Stimulated activated CD8-positive, alpha-beta memory T cell treated with anti-CD3 and anti-CD28 coated beads, Interleukin-4, amount 100 ng/mL, for 4 hours (primary cell): ENCODE measurements at places on chromosomes 6 and 20.

DNA sequence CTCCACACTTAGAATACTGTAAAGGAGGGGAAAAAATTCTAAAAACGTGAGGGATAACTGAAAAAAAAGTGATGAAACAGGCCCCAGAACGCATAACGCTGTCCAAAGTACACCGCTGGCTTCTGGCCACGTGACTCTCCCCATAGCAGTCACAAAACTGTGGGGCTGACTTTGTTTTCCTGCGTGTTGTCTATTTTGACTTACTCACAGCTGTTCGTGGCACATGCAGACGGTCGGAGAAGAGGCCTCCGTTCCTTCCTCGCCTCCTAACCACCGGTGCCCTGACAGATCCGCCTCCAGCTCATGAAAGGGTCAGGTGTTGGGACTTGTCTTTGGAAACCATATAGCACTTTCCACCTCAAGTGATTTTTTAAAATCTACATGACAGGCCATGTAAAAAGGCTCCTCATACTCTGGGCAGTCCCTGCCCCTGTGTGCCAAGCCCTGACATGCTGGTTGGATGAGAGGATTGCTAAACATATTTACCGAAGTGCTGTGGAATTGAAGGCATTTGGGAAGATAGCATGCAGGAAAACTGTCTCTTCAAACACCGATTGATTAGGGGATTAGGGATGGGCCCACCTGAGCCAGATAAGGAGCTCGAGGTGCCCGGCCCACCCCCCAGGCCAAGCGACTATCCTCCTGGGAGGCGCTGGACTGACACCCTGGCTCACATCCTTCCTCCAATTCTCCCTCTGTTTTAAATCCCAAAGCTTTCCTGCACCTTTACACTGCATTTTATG, 54.8 kb downstream of the DACT2 start:
- DNase-seq = no peak

DNA sequence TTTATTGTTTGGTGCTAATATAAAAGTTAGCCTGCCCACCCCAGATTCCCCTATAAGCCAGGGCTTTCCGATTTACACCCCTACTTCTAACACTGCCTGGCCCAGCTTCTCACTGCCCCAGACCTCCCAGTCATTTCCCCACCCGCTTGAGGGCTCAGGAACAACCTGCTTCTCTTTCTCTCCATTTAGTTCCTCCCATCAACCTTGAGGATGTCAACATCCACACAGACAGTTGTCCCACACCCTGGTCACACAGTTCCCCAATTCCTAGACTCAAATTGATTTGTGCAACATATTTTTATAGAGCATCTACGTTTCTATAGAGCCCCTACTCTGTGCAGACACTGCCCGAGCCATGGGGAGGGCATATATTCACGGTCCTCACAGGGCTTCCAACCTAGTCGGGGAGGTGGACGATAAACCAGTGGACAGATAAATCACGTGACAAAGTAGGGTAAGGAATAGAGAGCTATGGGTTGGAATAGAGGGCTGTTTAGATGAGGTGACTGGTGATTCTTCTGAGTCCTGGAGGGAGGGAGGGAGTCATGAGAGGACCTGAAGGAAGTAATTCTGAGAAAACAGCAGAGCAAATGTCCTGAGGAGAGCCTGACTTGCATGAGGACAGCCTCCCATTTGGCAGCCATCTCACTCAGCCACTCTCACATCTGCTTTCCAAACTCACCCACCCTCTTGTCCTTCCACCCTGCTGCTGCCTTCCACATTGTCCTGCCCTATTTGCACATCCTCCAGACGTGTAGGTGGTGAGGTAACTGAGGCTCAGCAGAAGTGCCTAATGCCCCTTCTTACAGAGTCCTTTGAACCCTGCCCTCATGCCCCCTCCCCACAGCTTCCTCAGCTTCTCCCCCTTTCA, 6.3 kb downstream of the GABRR2 start:
- DNase-seq = no peak

DNA sequence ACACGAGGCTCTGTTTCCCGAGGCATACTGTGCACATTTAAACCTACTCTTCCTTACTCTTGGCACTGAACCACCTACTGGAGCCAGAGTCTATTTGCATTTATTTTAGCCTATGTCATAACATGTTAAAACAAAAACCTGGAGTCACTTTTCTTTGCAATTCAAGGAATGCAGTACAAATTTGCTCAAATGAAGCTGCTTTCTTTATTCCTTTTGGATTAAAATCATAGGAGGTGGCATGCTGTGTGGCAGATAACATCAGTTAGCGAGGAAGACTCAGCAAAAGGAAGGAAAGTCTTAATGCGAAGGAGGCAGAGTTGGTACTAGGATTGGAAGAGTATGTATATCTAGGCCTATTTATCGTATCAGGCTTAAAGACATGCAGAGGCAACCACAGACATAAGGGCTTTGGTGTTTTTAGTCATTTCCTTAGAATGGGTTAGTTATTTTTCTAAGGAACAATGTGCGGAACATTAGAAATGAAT, 92.9 kb downstream of the SAMD3 start:
- DNase-seq = no peak

DNA sequence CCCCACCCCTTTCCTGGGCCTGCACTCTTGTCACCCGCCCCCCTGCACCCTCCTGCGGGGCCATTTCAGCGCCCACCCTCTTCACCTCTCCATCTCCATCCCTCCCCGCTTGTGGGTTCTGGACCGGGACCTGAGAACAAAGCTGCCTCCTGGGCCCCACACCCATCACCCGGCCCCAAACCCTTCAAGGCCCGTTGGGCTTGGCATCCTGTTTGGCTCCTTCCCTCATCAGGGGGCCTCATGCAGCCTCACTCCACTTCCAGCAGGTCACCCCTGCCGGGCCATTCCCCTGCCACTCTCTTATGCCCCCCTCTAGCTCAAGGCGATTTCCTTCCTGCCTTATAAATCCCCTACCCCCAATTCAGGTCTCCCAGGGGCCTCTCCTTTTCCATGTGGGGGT, 67.4 kb downstream of the SRC start:
- no peak for DNase-seq

DNA sequence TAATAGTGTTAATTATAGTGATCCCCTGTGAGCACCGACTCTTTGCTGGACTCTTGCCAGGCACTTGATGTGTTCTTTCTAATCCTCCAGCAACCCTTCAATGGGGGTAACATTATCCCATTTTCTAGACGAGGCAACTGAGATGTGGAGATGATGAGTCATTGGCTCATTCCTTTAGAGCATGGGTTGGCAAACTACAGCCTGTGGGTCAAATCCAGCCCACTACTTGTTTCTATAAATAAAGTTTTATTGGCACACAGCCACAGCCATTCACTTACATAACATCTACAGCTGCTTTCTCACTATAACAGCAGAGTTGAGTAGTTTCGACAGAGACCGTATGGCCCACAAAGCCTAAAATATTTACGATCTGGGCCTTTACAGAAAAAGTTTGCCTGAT, 249.5 kb upstream of the KCNG1 start:
- no peak for DNase-seq

- DNase-seq = no peak
Measured at GRCh38 chr6:152746172-152746553, 4.4 kb upstream of the VIP start.

DNA sequence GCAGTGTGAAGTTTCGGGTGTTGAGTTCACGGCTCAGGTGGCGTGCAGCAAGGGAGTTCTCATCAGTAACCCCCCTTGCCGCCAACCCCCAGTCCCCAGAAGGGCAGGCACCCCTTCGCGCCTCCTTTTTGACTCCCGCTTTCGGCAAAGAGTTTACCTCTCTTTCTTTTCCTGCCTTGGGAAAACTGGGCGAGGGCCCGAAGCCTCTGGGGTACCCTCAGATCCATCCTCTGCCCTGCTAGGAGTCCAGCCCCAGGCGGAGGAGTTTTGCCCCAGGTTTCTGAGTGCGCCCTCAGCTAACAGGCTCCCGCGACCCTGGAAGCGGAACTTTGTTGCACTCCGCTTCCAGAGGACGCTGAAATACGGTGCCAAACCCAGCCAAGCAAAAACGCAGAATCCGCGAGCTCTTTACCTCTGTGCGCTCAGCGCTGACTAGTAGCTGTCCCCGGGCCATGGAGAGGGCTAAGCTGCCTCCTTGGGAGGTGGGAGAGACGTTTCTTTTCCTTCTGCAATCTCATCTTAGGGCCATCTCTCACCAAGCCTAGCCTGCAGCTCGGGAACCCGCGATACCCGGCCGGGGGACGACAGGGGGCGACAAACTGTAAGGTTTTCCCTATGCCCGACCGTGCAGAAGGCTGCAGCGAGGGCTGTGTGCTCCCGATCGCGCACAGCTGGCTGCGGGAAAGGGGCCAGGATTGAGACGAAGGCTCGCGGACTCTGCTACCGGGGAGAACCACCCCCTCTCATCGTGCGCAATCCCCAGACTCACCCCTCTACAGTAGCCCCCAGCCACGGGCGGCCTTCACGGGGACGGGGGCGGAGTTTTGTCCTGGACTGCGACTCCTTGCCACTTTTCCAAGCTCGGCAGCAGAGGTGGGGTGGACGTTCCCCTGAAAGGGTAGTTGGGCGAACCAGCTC, 2.7 kb upstream of the PAX1 start:
- DNase-seq = no peak

DNA sequence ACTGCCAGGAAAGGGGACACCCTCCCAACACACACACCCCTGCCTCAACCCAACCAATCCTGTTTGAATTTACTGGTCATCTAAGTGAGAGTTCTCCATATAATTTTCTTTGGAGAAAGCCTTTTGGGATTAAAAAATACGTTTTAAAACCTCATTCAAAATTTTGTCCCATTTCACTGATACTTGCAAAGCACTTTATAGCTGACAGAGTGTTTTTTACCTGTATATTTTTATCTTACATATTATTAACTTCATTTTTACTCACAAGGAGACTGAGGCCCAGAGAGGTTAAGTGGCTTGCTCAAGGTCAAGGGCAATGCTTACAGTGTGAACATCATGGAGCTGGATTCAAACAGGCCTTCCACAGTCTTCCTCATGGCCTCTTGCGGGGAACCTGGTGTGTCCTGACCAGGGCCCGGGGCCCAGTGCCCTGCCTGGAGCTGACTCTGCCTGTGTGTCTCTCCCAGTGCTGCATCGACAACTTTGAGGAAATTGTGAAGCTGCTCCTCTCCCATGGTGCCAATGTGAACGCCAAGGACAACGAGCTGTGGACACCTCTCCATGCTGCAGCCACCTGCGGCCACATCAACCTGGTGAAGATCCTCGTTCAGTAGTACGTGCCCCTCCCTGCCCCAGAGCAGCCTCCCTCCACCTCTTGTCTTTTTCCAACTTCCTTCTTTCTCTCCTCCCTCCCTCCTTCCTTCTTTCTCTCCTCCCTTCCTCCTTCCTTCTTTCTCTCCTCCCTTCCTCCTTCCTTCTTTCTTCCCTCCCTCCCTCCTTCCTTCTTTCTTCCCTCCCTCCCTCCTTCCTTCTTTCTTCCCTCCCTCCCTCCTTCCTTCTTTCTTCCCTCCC, 30.9 kb upstream of the FAM83D start:
- DNase-seq = no peak

DNA sequence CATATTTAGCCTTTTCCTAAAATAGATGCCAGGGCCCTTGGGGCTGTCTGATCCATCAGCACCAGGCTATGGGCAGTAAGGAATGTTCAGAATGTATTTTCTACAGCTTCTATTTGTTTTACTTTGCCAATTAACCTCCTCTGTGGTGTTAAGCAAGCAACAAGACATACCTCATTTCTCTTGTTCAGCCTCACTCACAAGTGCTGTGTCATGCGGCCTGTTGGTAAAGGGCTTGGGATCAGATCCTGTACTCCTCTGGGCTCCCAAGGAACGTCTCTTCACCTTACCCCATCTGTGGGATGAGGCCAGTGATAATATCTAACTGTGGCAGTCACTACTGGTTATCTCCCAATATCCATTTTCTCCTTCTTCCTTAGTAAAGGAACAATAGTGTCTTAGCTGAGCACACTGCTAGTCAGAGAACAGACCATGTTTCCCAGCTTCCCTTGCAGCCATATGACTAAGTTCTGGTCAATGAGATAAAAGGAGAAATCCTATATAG, 7.0 kb upstream of the DSTN start:
- no peak for DNase-seq

- DNase-seq = no peak
Measured at GRCh38 chr6:110575925-110576463, 99.6 kb upstream of the SLC22A16 start.

GRCh38 chr6:170130201-170130621, 160.7 kb downstream of the DLL1 start:
- no peak for DNase-seq

DNA sequence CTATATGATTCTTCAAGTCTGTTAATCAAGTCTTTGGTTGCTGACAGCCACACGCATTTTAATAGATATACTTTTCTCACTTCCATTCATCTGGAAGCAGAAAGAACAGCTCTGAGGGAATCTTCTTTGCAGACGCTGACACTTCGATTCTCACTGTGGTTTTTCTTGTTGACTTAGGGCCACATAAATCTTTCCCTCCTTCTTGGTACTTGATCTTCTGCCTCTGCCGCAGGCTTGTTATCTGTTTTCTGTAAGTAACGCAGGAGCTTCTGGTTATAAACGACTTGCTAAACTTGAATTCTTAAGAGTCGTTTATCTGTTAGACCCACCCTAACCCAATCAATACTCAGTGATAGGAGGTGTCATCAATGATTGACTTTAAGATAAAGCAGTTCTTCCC, 268.8 kb upstream of the SULF2 start:
- DNase-seq = no peak

DNA sequence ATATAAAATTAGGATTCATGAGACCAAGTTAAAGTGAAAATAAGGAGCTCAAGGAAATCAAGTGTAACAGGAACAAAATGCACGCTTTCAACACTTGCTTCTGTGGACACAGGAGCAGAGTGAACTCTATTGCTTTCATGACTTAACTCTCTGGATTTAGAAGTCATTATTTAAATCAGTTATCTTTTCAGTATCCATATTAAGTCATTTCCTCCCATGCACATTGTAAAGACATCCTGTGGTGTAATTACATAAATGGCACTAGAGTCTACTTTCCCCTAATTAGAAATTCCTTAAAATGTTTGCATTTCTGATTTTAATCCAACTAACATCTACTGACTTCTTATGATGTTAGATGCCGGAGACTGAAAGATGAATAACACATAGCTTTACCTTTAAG, 88.0 kb downstream of the INSM1 start:
- no peak for DNase-seq

- no peak for DNase-seq
Measured at GRCh38 chr6:16683641-16684194, 77.5 kb downstream of the ATXN1 start.

GRCh38 chr6:13377054-13377758, 48.9 kb upstream of the TBC1D7 start:
- no peak for DNase-seq
